CD4-positive, alpha-beta T cell treated with Interferon gamma for 1 hour (primary cell): ENCODE measurements at places on chromosomes 3 and 15.

DNA sequence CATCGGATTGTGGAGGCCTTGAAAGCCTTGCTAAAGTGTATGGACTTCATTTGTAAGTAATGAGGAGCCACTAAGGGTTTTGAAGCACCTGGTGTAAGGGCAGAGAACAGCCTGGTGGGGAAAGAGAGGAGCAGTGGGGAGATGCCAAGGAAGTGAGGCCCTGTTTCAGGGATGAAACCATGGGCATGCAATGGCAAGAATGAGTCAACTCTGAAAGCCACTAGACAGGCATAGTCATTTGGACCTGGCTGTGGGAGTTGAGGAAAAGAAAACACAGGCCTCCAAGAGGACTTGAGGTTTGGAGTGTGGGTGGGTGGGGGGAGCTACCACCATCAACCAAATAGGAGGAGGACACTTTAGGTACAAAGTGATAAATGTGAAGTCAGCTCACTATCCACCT is 7.6 kb downstream of the XCR1 start:
- DNase-seq, result no peak

DNA sequence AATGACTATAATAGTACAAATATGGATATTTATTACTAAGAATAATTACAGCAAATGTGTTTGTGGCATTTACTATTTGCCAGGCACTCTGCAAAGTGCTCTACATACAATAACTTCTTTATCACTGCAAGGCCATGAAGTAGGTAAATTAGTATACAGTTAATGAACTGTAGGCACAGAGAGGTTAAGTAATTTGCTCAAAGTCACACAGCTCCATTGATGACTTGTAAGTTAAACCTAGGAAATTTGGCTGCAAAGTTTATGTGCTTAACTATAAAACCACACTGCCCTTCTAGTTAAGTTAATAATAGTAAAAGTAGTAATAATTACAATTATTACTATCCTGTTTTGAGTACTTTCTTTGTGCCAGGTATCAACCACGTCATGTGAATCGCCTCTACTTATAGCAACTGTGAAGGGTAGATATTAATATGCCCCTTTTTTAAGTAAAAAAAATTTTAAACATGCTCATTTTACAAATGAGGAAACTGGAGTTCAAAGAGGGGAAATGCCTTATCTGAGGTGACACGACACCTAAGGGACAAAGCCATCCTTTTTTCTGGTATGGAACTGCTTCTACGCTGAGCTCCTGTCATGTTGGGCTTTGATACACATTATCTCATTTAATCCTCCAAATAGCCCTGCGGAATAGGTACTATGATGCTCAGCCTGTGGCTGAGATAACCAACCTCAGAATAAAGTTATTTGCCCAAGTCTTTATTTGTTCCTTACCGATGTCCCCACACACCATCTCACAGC is 8.5 kb downstream of the BHLHE40 start:
- no peak for DNase-seq

- DNase-seq, result no peak
Observed at GRCh38 chr15:58136731-58137130, 1.4 kb upstream of the AQP9 start.

DNA sequence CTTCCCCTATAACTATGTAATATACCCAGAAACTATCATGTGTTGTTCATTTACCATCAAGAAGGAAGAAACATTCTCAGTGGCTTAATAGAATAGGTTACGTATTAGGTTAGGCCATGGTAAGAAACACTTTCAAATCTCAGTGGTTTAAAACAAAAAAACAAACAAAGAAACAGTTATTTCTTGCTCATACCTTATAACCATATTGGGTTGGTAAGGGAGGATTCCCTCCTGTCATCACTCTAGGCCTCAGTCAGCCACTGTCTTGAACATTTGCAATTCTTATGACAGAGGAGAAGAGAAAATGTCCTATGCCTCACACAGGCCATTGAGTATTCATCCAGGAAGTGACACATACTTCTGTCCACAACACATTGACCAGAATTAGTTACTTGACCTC is 727.7 kb upstream of the NECTIN3 start:
- no peak for DNase-seq

DNA sequence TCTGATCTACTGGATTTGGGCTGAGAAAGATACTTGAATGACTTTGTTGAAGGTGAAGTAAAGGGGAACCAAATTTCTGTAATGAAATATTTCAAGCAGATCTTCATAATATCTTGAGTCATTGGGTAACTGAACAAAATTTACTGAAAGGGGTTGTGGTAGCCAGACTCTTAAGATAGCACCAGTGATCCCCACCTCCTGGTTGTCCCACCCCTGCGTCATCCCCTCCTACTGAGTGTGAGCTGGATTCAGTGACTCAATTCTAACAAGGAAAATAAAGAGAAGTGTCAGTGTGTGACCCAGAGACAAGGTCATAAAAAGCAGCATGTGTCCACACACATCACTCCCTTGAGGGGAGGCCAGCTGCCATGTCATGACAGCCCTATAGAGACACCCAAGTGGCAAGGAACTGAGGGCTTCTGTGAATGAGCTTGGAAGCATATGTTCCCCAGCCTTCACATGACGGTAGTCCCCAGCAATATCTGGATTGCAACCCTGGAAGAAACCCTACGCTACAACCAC is 107.1 kb downstream of the MECOM start:
- no peak for DNase-seq

DNA sequence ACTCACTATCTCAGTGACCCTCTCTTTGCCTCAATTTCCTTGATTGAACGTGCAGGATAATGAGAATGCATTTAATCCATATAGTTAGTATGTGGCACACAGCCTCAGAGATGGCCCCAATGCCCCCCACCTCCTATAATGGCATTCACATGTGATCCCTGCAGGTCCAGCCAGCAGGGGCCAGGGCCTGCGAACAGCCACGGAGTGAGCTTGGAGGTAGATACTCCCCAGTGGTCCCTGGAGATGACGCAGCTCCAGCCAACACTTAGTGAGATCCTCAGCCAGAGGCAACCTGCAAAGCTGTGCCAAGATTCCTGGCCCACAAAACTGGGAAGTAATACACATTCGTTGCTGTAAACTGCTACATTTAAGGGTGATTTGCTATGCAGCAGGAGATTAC is 184.9 kb upstream of the NSMCE3 start:
- DNase-seq, result no peak

DNA sequence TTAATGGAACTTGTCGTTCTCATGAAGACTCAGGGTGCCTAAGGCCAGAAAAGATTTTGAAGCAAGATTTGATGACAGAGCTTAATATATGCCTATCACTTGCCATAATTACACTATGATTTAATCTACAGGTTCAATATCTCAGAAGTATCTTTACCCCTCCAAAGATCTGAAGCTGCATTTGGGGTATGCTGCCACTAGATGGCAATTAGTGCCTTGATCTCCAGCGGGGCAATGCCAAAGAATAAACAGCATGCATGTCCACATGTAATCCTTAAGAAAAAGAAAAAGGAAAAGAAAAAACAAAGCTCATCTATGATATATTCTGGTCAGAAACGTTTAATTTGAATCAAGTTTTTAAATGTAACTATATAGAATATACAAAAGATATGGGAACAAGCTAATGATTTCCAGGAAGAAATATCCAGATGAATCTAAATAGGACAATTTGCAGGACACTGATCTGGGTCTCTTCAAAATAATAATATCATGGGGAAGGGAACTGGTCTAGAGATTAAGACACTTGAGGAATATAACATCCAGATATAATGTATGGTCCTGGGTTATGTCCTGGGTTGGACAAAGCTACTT is 55.0 kb upstream of the SOX14 start:
- no peak for DNase-seq

- no peak for DNase-seq
Observed at GRCh38 chr3:22621205-22621809, 581.8 kb upstream of the UBE2E2 start.

GRCh38 chr3:119352034-119352609 is 57.9 kb downstream of the ARHGAP31 start:
- peak; percentile 68 for DNase-seq

DNA sequence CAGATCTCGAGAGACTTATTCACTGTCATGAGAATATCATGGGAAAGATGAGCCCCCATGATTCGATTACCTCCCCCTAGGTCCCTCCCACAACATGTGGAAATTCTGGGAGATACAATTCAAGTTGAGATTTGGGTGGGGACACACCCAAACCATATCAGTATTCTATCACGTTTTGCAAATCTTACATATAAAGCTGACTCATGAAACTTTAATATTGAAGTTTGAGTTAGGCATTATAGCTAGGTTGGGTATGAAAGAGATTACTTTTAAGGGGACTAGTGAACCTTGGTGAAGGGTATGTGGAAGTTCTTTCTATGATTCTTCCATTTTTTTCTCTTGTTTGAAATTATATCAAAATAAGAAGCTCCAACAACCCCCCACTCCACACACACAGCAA is 117.7 kb upstream of the RASGRP1 start:
- no peak for DNase-seq

DNA sequence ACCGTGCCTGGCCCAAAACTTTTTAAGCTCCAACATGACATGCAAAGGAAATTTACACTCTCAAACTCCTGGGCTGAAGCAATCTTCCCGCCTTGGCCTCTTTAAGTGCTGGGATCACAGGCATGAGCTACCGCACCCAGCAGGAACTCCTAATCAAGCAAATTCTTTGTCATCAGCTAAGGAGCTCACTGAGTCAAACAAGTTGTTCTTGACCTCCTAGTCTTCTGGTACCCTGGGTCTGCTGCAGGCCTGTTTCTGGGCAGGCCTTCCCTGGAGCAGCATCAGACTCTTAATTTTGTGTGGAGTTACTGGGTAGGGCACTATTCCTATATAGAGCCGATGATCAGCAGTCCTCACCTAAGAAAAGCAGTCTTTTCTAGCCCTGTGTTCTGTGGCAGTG is 68.4 kb upstream of the FLNB start:
- no peak for DNase-seq

- DNase-seq, result no peak
Observed at GRCh38 chr15:62588938-62589670, 424.0 kb upstream of the C2CD4B start.

DNA sequence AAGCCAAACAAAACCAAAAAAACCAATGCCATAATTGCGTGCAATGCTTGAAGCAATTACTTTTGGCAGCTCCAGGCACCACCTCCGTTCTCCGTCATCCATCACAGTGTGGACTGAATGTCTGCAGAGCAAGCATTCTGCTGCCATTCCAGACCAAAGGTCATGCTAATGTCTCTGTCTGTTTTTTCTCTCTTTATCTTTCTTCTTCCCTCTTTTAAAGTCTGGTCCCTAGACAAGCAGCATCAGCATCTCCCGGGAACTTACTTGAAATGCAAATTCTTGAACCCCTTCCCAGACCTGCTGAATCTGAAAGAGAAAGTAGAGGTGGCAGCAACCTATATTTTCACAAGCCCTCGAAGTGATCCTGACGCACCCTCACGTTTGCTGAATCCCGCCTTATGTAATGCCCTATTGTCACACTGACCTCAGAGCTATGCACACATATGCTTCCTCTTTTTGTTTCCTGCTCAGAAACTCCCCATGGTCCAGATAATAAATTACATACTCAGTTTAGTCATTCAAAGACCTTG is 297.3 kb upstream of the PROK2 start:
- DNase-seq, result peak; percentile 73

DNA sequence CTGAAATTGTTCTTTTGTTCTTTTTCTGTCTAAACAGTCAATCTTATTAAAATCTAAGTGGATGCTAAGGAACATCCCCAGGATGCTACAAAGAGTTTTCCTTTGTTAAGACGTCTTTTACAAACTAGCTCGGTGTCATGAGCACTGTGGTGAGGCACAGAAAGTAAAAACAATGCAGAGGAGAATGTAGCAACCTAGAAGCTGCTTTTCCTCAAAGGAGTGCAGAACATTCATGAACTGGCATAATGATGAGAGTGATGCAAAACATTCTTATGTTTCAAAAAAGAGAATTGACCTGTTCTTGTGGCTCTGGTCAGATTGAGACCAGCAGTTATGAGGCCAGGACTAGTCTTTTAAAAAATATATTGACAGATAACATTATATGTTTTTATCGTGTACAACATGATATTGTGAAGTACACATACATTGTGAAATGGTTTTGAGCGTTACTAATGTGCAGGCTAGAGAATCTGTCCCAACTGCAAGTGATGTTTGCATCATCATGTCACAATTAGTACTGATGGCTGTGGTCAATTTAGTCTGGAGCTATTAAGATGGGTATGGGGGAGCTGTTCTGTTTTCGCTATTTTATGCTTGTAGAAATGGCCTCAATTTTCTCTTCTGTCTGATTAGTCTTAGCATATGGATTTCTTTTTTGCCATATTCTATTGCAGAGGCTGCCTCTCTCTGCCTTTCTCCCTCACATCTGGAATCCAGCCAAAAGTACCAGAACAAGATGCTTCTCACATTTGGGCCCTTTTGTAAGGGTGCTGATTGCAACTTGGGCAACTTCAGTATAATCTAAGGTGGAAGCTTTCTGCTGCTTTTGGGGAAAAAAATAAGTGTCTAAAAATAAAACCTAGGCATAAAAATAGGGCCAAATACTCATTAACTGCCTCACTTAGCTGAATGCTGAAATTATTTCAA is 50.2 kb downstream of the HHLA2 start:
- DNase-seq, result no peak

DNA sequence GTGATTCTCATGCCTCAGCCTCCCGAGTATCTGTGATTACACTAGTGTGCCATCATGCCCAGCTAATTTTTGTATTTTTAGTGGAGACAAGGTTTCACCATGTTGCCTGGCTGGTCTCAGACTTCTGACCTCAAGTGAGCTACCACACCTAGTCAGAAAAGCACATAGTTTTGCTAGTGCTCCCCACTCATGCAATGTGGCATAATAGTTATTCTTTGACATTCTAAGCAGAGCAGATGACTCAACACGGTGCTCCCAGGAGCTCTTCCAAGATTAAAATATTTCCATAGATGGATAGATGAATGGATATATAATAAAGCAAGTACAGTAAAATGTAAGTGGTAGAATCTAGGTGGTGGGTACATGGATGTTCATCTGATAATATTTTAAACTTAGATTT is 53.1 kb upstream of the GK5 start:
- DNase-seq, result no peak

GRCh38 chr15:78712797-78713515 is 71.9 kb upstream of the CHRNB4 start:
- DNase-seq, result no peak

GRCh38 chr15:51104512-51104911 is 9.8 kb upstream of the TNFAIP8L3 start:
- no peak for DNase-seq

GRCh38 chr3:35817216-35817615 is 177.9 kb downstream of the ARPP21 start:
- no peak for DNase-seq

DNA sequence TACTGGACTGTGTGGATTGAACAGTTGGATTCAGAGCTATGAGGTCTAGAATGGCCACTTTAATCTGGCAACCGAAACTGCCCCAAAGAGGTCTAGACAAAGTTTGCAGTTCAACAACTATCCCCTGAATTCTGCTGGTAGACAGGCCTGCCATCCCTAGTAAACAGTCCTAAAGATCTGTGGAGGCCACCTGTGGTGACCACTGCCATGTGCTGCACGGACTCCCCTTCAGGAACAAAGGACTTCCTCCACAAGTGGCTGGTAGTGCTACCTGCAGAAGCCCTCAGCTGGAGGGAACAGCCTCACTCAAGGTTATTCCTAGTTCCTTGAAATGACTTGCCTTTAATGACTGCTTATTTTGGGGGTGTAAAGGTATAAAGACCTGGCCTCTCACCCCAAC is 6.1 kb downstream of the TNFAIP8L3 start:
- no peak for DNase-seq
